ENCODE measurements at places on chromosomes 5 and 9.

- DNase-seq = no peak
Measured at GRCh38 chr9:13524245-13524644, 244.8 kb upstream of the MPDZ start.

- DNase-seq = no peak
Measured at GRCh38 chr5:179906294-179906794, 1.4 kb downstream of the TBC1D9B start.

DNA sequence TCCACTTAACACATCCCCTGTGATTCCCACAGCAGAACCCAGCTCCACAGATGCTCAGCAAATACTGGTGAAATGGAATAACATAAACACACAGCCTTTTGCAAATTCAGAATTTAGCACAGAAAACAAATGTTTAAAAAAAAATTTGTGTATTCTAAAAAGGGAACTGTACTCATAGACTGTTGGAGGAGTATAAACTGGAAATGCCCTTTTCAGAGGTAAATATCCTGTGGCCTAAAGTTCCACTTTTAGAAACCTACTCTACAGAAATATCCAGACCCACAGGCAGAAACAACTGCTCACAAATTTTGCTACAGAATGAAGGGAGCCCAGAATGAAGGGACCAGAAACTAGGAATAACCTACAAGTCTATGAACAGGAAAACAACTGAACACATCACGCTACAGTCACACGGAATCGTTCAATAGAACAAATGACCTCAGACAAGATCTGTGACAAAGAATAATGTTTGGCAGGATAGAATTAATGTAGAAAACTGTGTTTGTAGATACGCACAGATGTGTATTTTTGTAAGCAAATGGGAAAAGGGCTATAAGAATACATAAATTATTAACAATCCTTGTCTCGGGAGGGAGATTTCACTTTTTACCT is 78.5 kb downstream of the SHB start:
- DNase-seq = no peak

- DNase-seq = no peak
Measured at GRCh38 chr5:132008163-132008473, 3.3 kb downstream of the ACSL6 start.

DNA sequence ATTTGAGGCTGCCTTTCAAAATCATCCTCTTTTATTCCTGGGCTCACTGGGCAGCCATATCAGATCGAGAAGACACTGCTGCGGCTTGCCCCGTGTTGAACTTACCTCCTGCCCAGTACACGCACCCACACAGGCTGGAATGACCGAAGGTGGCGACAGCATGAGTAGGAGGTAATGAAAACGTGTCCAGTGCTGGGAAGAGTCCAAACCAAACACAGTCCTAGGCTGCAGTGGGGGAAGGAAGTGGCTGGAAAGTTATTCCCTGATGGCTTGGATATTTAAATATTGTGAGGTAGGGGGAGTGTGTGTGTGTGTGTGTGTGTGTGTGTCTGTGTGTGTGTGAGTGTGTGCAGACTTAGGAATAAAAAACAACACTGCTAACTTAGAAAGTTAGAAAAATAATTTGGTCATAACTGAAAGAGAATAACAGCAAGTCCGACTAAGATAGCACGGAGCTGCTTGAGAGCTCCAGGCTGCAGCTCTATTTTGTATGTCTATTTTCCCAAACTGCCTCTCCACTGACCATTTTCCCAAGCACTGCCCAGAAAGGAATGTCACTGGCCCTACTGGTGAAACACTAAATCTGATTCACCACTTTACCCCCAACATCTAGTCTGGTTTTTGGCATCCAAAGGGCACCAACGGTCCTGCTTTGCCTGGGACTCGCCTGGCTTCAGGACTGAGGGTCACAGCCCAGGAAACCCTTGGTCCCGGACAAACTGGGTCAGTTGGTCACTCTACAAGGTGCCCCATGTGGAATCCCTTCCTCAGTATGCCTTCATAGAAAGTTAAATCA is 41.2 kb downstream of the ANKH start:
- no peak for DNase-seq

- no peak for DNase-seq
Measured at GRCh38 chr9:79610791-79611614, 39.2 kb downstream of the TLE4 start.

- DNase-seq = no peak
Measured at GRCh38 chr5:139848508-139849100, 53.0 kb downstream of the PSD2 start.

DNA sequence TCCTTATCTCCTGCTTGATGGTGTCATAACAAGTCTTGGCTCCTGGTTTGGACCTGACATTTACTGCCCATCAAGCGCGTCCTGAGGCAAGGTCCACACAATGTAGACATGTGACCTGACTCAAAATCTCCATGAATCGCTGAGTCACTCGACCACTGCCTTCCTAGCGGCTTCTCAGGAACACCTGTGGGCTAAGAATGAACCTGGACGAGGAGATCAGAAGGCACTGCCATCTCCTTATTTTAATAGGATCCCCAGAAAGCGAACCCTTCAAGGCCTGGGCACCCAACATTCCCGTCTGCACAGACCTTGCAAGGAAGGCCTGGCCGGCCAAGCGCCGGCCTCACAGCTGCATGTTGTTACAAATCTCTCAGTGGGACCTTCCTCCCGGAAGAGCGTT is 60.6 kb upstream of the IRX1 start:
- DNase-seq = no peak

DNA sequence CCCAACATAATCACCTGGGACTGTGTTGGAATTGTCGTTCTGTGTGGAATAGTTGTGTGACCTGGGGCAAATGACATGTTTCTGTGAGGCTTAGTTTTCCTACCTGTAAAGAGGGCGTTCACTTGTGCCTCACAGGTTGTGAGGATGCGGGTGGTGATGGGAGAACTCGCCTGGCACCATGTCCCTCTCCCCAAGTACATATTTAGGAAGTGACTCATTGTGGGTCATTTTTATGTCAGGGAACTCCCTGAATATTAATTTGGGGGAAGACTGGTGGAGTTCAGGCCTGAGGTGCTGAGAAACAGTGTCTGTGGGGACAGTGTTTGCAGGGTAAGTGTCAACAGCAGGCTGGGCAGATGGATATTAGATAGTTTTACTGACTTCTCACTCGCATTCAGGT is 144.7 kb downstream of the KDM4C start:
- DNase-seq = no peak

DNA sequence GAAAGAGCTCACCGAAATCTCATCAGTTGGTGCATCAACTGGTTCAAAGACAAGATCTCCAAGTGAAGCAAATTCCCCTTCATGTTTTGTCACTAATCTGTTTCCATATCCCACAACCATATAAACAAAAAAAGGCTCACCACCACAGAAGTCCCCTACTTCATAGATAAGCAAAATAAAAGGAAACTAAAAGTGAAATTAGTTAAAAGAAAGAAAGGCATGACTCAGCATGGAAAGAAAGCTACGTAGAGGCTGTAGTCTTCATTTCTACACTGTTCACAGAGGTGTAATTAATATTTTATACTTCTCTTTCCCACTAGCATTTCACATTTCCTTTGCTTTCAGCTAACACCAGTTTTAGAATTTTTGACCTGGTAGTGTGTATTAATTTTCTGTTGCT is 208.0 kb downstream of the CYLC2 start:
- no peak for DNase-seq

GRCh38 chr9:127686461-127687393 is 20.1 kb upstream of the CFAP157 start:
- DNase-seq = no peak

DNA sequence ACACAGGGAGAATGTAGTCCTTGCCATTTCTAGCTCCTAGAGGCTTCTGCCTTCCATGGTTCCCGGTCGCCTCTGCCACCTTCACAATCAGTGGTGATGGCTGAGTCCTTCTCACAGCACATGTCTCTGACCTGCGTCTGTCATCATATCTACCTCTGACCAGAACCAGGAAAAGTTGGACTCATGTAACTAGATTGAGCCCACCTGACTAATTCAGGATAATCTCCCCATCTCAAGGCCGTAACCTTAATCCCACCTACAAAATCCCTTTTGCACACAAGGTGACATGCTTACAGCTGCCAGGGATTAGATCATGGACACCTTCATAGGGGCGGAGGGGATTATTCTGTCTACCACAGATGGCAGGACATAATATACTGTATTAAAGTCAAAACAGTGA is 375.6 kb downstream of the ICE1 start:
- DNase-seq = no peak

GRCh38 chr5:111469903-111470302 is 42.4 kb downstream of the STARD4 start:
- DNase-seq = no peak

DNA sequence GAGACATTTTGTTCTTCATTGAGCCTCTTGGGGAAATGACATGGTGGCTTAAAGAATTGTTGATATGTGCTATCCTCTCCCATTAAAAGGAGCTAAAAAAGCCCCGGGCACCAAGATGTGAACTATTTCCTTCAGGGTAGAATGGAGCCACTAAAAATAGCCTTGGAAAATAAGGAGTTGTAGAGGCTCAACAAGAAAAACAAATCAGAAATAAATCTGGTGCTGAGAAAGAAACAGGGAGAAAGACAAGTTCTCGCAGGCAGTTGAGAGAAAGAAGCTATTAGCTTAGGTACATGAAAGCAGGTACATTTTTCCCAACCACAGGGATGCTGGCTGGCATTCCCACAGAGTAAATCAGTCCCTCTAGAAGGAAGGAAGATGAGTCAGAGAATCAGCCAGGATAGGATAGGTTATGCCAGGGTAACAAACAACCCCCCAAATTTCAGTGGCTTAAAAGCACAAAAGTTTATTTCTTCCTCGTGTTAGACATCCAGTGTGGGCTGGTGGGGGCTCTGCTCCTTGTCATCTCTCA is 134.6 kb upstream of the ADRA1B start:
- DNase-seq = no peak

GRCh38 chr5:67173959-67174358 is 22.6 kb downstream of the CD180 start:
- no peak for DNase-seq

- DNase-seq = no peak
Measured at GRCh38 chr9:73154722-73155121, 3.1 kb downstream of the ANXA1 start.

- no peak for DNase-seq
Measured at GRCh38 chr5:172189693-172190296, 1.8 kb upstream of the STK10 start.

DNA sequence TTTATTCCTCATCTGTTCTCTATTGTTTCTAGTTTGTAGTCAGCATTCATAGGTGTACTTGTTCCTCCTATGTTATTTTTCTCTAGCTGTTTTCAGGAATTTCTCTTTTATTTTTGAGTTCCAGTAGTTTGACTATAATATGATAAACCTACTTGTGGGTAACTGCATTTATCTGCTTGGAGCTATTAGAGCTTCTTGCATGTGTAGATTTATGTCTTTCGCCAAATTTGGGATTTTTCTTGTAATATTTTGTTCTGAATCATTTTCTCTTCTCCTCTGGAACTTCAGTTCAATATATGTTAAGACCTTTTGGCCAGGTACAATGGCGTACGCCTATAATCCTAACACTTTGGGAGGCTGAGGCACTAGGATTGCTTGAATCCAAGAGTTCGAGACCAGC is 37.4 kb downstream of the JMY start:
- no peak for DNase-seq

GRCh38 chr9:93967020-93967803 is 12.1 kb upstream of the BARX1 start:
- no peak for DNase-seq

GRCh38 chr5:76526950-76527583 is 96.1 kb downstream of the F2RL2 start:
- DNase-seq = no peak

GRCh38 chr5:104538734-104539133 is 976.1 kb upstream of the NUDT12 start:
- DNase-seq = no peak

DNA sequence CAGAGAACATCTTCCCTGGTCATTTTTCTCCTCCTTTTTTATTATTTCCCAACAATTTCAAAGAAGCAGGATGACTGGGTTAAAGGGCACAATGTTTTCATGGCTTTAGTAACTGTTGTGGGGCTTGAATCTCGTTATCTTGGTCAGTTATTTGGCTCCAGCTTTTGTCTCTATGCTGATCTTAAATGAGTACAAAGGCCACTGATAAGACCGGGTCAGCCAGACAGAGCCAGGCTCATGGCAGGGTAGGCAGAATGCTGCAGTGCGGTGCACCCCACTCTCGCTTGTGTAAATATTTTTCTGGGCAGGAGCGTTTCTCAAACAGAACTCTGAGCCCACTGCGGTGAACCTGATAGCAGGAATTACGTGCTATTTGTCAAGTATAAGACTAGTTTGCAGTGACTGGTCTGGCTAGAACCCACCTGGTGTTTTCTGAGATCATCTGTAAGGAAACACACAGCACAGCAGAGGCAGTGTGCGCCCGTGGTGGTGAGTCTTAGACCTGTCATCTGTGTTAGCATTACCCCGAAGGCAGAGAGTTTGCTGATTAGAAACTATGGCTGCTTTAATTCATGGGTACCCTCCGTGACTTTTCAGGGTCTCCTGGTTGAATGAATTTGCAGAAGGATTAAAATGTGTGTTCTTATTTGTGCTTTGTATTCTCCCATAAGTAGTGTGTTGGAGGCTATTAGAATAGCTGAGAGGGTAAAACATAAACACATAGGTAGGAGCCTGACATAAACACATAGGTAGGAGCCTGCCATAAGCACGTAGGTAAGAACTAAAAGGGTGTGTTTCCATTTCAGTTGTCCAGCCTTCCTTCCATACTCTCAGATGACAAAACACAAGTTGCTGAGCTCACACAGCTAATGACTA is 158.6 kb upstream of the DMRT1 start:
- DNase-seq = no peak

DNA sequence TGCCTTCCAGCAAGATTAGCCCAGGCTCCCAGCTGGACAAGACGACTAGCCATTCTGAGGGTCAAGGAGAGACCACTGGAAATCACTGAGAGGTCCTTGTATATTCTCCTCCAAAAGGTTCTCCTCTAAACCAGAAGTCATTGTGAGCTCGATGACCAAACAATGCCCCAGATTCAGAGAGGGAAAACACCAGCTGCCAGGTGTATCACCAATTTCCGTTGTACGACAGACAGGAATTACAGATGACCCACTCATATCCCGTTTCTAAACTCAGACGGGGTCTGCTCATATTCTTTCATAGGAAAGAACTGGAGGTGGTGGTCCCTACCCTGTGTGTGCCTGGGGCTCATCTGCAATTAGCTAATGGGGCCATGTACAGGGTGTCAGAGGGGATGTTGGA is 14.2 kb downstream of the FAXDC2 start:
- DNase-seq = no peak

DNA sequence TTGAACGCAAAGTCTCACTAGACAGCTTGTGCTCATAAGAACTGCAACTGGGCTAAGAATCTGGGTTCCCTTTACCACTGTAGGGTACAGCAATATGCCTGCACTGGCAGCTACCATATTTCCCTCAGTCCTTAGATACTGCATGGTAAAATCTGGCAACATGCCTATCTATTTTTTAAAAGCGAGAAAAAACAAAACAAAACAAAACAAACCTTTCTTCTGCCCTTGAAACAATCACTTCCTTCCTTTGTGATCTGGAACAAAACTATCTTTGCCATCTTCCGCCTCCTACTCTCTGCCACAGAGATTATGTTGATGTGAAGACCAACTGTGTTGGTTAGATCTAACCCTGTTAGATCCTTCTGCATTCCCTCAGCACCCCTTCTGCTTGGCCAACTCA is 242.9 kb downstream of the EBF1 start:
- no peak for DNase-seq

- no peak for DNase-seq
Measured at GRCh38 chr9:130333041-130333711, 67.6 kb downstream of the HMCN2 start.

- DNase-seq = no peak
Measured at GRCh38 chr9:11872471-11872870, 820.7 kb upstream of the TYRP1 start.

GRCh38 chr5:142404046-142404477 is 79.2 kb upstream of the SPRY4 start:
- no peak for DNase-seq
